ENCODE measurements at places on chromosomes 12 and 14. TPM values are rescaled to one million over a fixed set of nuclear protein-coding genes. Genes with fewer than 3 reads are reported as not detected.

DNA sequence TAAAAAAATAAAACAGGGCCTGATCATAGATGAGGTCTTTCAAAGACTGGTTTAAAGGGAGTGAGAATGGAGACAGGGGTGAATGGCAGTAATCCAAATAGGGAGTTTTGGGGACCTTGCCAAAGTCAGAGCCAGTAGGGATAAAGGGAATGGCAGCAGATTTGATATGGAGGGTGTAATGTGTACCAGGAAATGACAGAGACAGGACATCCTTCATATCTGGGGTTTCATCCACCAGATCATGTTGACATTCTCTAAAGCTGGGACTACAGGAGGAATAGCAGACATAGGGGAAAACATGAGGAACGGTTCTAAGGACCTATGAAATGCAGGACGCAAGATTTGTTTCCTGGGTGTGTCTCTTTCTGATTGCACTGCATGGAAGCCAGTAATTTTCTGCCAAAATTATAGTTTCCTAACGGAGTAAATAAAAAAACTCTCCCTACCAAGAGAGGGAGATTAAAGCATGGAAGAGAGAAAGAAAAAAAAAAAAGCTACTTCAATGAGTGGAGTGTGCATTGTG is 169.9 kb downstream of the PRKD1 start:
- no peak for DNase-seq

DNA sequence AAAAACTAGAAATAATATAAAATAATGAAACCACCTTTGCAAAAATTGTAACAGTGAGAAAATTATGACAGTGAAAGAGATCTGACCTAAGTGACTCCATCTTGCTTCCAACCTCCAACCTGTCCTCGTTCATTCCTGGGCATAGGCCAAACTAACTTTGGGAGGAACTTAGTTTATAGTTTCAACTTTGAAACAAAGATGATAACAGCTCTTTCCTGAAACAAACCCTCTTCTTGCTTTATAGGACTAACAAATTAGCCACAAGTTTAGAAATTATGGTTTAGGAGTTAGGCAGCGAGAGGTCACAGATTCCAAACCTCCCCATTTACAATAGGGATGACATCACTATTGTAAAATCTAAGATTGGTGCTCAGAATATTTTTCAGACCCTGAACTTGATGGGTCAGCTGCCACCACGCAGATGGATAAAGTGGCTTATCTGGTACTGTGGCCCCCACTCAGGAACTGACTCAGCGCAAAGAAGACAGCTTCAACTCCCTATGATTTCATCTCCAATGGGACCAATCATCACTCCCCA is 32.8 kb upstream of the OR10AD1 start:
- no peak for DNase-seq

DNA sequence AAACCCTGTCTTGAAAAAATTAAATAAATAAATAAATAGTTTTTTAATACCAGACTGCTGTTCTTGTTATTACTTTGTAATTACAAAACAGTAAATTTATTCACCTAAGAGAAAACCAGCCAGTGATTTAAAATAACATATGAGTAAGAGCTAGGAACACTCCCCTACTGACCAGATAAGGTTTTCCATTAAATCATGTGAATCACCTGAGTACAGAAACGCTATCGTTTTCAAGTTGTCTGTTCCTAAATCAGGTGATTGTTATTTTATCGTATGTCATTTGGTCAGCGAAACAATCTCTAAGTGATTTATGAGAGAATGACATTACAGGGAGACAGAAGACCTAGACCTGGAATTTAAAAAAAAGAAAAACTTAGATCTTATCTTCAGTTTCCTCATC is 47.3 kb downstream of the RPS29 start:
- no peak for DNase-seq

DNA sequence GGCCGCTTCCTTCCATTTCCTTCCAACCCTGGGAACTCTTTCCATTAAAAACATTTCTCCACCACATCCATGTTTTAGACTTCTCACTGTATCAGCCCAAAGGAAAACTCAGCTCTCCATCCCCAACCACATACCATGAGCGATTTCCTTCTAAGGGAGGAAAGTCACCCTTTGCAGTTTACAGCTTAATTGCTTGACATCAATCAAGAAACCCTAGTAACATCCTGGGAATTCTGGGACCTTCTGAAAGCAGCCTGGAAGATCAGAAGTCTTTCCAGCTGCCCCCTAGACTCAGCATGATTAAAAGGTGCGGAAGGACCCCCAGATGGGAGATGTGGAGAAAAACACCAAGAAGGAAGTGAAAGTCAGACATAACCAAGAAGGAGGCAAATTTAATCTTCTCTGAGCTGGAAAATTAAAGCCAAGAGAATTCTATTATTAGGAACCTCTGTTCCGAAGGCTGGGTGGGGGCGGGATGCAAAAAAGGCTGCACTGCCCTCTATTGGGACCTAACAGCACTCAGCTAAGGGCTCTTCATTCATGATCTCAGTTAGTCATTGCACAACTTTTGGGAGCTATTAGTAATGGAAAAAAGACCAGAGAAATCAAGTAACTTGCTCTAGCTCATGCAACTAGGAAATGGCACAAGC is 73.3 kb upstream of the PLXNC1 start:
- DNase-seq: peak; percentile 74

DNA sequence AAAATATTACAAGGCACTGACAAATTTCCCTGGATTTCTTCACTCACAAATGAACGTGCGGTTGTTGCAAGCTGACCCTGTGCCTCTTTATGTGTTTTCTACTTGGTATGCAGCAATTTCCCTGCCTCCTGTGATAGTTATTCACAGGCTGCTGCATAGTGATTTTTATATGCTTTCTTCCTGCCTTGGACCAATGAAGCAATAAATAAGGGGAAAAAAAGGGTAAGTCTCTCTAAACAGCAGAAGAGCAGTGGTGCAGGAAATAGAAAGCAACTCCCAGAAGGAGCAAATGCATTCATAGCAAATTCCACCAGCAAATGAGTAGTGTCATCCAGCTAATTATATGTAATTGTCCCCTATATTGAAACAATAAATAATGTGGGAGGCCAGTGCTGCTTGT is 737.9 kb downstream of the GALC start:
- no peak for DNase-seq

DNA sequence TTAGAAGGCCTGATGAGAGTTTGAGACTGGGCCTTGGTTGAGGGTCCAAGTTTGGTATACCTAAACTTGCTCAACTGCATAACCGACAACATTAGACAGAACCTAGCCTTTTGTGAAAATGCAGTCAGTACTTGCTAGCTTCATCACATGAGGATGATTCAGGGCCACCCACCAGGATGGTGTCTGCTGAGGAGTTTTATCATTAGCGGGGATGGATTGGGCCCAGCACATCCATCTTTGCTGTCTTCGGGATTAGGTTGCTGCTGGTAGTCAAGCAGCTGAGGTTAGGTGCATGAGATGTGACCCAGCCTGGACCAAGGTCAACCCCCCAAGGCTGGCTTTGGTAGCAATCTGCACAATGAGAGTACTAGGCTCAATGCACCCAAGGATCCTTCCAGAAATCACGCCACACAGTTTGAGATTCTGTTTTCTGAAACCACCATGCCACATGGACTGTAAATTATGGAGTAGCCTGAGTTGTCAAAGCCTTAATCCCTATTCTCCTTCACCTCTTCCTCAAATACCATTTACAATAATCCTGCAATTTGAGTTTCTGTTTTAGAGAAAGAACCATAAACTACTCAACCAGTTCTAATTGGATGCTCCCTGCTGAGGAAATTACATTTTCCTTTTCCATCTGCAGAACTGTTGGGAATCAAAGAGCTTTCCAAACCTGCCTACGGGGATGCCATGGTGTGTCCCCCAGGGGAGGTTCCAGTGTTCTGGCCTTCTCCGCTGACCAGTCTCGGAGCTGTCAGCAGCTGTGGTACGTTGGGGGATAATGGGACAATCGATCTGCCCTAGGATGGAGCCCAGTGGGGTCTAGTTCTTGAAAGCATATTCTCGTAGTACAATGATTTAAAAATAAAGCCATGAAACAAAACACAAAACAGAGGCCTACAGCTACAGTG is 61.7 kb downstream of the DGLUCY start:
- DNase-seq: no peak

GRCh38 chr12:118840399-118840798 is 140.9 kb upstream of the SRRM4 start:
- no peak for DNase-seq

DNA sequence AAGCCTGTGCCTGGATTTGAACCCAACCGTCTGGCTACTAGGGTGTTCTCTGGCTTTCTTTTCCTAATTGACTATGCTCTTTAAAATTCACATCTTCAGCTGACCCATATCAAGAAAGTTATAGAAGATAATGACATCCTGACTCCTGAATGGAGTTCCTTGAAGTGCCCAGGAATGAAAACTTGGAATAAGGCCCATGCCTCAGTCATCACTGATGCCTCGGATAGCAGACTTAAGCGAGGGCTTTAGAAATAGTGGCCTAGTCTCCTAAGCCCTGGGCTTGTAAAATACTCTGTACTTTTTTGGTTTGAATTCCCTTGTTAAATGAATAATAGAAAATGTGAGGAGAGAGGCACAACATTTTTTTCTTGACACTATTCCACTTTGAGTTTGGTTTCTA is 39.0 kb downstream of the CHST11 start:
- no peak for DNase-seq

GRCh38 chr12:94817695-94818075 is 167.3 kb upstream of the TMCC3 start:
- no peak for DNase-seq

GRCh38 chr12:58386136-58386535 is 444.8 kb downstream of the ATP23 start:
- no peak for DNase-seq

GRCh38 chr14:55749946-55750345 is 169.9 kb downstream of the KTN1 start:
- DNase-seq: no peak

- DNase-seq: no peak
These were observed 57.9 kb upstream of the TMX1 start for GRCh38 chr14:51182131-51182565.

The KRT78 gene
- total RNA-seq: not detected

The CLEC4C gene
- not detected for total RNA-seq

The TFCP2 gene
- total RNA-seq: 13.8 TPM

The PPM1H gene
- 2.0 TPM for total RNA-seq

The GPR84 gene
- total RNA-seq: not detected

Data from uterus (tissue), 4 donors.